ENCODE measurements at places on chromosomes 2 and 18.
A peak's percentile ranks its signal among the peaks of the same experiment; 100 is the strongest.

DNA sequence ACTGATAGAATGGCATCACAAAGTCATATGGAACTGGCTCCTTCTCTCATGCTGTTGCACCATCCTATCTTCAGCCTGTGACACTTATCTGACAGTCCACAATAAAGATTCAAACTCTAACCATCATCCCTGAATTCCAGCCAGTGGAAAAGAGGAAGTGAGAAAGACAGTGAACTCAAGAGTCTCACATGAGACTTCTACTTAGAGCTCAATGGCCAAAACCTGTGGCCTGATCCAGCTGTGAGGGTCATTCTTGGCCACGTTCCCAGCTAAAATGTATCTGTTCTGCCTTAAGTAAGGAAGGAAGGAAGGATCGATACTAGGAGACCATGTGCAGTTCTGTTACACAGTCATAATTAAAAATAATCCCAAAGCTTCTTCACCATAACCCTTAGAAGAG lies 73.6 kb downstream of the RND3 start:
- DNase-seq, result no peak

DNA sequence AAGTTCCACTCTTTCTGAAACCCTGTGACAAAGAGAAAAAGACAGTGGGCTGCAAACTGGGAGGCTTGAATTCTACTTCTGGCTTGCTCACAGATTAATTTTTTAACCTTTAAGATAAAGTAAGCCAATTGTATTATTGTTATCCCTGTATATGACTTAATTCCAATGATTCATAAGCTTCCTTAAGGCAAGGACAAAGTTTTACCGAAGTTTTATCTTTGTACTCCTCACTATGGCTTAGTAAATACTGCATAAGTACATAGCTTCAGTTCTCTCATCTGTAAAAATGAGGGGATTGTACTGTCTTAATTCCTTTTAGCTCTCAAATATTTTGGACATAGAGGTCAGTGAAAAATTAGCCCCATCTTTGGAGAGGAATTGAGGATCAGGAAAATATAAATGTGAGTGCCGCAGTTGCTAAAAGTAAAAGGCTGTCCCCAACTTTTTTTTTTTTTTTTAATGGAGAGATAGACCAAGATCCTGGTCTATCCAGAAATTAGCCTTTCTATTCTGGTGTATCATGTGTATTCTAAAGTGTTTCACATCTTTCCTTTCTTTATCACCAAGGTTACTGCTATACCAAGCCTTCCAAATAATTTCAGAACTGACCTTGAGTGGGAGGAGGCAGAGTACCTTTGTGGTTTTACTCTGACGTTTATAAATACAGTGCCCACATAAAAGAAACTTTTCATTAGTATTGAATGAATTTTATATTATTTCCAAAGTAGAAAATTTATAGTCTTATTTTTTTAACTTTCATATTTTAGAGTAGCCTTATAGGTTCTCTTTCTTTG lies 13.3 kb downstream of the RELCH start:
- no peak for DNase-seq

GRCh38 chr2:140586379-140586778 lies 1544.4 kb downstream of the LRP1B start:
- no peak for DNase-seq

GRCh38 chr2:168024459-168024858 lies 222.9 kb downstream of the STK39 start:
- no peak for DNase-seq

DNA sequence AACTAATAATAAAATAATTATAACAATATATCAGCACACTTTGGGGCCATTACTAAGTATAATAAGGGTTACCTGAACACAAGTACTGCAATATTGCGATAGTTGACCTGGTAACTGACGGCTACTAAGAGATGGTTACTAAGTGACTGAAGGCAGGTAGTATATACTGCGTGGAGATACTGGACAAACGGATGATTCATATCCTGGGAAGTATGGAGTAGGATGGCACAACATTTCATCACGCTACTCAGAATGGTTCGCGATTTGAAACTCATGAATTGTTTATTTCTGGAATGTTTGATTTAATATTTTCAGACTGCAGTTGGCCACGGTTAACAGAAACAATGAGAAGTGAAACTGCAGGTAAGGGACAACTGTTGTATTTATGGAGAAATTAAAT lies 39.5 kb upstream of the FLACC1 start:
- no peak for DNase-seq

DNA sequence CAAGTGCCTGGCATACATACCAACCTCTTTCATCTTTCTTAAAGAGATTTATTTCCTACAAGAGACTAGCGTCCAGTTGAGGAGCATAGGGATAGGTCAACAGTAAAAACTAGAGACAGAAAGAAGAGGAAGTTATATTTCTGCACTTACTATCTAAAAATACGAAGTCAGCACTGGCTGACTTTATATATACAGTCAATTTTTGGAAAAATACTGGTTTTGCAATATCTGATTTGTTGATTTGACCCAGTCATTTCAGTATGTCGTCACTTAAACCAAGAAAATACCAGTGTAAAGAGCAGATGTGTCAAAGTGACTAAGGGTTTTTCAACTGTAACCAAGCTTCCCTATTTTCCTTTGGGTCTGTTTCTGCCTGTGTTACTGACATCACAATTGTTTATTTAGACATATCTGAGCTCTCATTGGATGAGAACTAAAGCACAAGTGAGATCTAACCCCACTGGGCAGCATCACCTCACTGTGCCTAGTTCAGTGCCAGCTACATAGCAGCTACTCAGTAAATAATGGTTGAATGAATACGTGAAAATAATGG lies 23.0 kb downstream of the CYTIP start:
- DNase-seq, result no peak

DNA sequence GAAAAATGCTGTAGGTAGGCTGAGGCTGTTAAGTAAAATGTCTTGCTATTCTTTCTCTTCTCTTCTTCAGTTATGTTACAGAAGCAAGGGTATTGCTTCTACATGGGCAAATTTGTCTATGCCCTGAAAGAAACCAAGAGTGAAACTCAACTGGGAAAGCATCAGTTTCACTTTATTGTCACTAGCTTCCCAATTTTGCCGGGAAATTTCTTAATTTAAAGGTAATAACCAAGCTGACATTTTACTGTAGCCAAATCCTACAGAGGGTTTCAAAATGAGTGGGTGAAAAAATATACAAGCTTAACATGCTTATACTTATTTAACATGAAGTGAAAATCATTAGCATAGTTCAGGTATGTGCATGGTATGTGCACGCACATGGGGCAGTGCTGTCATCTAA lies 3.2 kb downstream of the TANK start:
- DNase-seq, result peak; percentile 53

DNA sequence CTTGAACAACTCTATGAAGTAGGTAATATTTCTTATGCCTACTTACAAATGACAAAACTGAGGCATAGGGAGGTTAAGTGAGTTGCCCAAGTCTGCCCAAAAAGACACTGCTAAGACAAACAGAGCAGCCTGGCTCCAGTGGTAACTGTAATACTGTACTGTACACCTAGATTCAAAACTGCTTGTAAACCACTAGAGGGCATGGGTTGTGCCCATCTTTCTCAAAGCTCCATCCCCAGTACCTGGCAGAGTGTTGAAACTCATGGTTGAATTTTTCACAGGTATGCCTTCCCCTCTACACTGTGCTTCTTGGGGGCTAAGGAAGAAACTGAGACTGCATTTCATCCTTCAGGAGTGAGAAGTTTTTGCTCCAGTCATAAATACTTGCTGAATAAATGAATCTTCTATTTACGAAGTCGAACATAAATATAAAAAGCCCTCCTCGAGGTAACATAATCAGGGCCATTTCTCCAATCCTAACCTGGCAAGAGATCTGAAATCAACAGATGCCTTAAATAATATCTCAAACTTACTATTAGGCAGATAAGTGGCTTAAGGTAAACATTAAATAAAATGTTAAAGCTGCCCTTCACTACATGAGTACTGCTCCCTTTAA lies 2.0 kb downstream of the PPP4R1 start:
- peak; percentile 71 for DNase-seq

All from activated effector memory CD4-positive, alpha-beta T cell treated with anti-CD3 and anti-CD28 coated beads, Interleukin-2, amount 50 U/mL, for 16 hours (primary cell).